Ovary (tissue), 10 donors: ENCODE measurements at places on chromosomes 16 and 17. TPM values are rescaled to one million over a fixed set of nuclear protein-coding genes. Genes with fewer than 3 reads are reported as not detected.

DNA sequence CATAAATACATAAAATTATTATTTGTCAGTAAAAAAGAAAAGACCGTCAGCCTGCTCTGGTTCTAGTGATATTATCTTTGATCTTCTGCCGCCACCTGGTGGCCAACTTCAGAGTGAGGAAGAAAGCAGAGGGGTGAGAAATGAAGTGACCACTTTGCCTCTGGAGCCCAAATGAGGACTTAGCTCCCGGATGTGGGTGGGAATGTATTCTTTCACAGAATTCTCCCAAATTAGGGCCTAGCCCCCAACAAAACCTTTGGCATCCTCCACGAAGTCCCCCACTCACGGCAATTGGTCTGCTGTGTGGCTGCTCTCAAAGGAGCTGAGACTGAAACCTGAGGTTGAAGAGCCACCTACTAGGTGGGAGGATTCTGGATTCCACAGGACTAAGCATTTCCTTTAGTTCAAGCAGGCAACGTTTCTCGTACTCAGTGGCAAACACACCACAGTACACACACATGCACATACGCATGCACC, 4.9 kb upstream of the ZNF267 start:
- H3K27me3 ChIP-seq, result no peaks in the 10 kb centered on the region
- DNase-seq, result peak; percentile 87
- H3K4me3 ChIP-seq, result no peak overlapping the region
- no peak overlapping the region for H3K27ac ChIP-seq

GRCh38 chr16:29745853-29746345, at the start of gene C16orf54:
C16orf54 (minus strand) TSS chr16:29745990; CDS start chr16:29744951, 1,039 bp downstream.
- no peak within 1 kb of the TSS for H3K27ac ChIP-seq
- DNase-seq, result no peak
- no peaks in the 10 kb centered on the region for H3K27me3 ChIP-seq
- no peaks in the 10 kb centered on the region for H3K4me1 ChIP-seq
- H3K4me3 ChIP-seq, result no peak within 1 kb of the TSS
- no peaks in the 10 kb centered on the region for H3K36me3 ChIP-seq

- H3K36me3 ChIP-seq, result no peaks in the 10 kb centered on the region
- no peak overlapping the region for H3K4me3 ChIP-seq
- no peak overlapping the region for H3K27ac ChIP-seq
- no peak for DNase-seq
Measured at GRCh38 chr16:48231727-48232492, 12.2 kb upstream of the LONP2 start.

DNA sequence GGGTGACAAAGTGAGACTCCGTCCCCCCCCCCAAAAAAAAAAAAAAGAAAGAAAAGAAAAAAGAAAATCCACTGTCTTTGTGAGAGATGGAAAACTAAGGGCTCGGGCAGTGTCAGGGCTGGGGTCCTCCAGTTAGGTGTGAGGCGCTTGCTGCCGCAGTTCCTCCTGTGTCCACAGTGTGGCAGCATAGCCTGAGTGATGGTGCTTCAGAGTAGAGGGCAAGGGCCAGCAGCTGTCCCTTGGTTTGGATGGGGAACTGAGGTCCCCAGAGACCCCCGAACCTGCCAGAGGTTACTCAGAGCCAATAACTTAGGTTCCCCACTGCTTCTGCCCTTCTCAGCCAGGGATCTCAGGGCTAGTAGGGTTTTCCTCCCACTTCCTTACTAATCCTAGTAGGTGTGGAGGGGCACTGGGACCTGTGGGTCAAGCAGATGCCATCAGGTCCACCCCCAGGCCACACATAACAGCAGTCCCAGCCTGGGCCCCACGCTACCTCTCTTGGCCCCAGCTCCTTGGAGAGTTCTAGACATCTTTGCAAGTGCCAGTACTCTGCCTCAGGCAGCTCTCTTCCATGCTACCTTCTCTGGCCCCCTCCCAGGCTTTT, 7.9 kb upstream of the LLGL1 start:
- no peaks in the 10 kb centered on the region for H3K4me1 ChIP-seq
- no peaks in the 10 kb centered on the region for H3K36me3 ChIP-seq

DNA sequence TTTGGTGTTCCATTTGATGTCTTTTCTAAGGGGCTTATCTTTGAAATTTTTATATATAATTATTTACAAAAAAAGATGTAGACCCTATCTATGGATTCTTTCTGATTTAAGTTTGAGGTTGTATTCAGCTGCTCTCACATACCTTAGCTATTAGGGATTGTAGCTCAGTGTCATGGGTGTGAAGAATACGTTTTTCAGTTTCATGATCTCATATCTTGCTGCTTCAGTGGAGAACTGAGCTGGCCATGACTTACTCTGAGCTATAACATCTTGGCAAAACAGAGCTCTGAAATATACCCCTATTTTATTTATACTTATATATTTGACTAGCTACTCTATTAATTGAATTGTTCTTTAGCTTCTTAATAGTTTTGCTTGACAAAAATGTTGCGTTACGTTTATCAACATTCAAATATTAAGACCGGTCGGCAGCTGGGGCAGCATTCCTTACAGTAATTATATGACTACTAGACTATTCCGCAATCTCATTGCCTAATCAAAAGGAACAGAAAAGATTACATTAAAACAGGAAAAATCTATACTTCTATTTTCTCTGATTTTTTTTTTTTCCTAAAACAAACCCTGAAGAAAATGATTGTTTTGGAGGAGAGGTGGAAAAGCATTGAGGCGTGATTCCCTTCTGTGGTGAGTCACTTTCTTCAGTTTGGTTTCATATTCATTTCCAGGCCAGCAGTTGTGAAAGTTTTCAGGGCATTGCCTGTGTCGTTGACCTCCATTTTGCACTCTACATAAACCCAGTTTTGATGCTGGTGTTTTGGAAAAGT, 24.1 kb upstream of the KRT24 start:
- no peak overlapping the region for H3K27ac ChIP-seq
- H3K4me3 ChIP-seq, result no peak overlapping the region
- H3K4me1 ChIP-seq, result no peaks in the 10 kb centered on the region
- H3K36me3 ChIP-seq, result no peaks in the 10 kb centered on the region
- no peaks in the 10 kb centered on the region for H3K27me3 ChIP-seq

GRCh38 chr16:1001096-1001495, 19.5 kb downstream of the SOX8 start:
- H3K4me1 ChIP-seq, result no peaks in the 10 kb centered on the region
- no peaks in the 10 kb centered on the region for H3K36me3 ChIP-seq
- no peaks in the 10 kb centered on the region for H3K27me3 ChIP-seq
- H3K27ac ChIP-seq, result no peak overlapping the region

DNA sequence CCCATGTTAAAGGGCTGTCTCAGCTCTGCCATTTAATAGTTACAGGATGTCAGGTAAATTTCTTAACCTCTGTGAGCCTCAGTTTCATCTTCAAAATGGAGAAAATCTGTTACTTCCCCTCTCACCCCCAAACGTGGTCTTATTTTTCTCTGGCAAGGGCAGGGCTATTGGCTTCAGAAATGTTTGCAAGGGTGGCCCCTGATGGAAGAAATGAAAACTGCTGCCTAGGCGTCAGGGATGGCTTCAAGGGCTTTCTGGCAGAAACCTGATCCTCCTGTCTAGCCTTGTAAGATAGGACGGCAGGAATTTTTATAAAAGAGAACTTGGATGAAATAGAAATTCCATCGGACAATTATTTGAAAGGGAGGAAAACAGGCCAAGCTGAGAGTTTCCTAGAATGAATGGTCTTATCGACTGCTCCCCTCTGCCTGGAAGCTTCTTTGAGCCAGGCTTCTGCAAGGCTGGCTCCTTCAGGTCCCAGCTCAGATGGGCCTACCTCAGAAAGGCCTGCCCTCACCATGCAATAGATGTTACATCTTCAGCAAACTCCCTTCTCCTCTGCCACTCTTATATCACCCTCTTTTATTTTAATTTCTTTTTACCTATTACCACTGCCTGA, 43.0 kb upstream of the TANGO6 start:
- no peak overlapping the region for H3K27ac ChIP-seq
- H3K36me3 ChIP-seq, result no peaks in the 10 kb centered on the region
- H3K4me1 ChIP-seq, result no peaks in the 10 kb centered on the region
- no peak overlapping the region for H3K4me3 ChIP-seq

DNA sequence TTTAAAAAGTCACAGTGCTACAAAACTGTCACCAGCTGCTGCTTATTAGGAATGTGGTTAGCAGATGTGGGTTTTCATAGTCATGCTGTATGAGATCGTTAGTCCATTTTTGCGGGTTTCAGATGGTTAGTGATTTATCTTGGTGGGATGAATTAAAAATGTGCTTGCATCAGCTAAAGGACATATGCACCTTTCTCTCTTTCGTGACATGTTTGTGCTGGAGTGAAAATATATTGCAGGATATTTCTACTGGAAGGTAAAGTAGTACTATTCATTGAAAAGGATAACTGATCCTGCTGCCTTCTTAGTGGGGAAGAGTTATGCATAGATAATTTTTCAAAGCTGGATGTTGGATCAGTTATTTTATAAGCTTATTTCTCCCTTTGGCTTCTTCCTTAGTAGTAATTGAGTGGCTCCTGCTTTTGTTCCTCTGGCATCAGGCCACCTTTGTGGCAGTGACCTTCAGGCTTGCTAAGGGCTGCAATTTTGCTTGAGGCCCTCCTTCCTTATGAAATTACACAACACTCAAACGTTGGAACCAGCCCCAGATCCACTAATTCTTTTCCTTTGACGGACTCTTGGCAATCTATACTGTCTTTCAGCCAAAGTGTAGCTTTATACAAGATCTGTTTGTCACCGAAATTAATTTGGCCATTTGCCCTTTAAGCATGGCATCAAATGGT, 7.5 kb upstream of the SNTB2 start:
- no peaks in the 10 kb centered on the region for H3K27me3 ChIP-seq
- no peak overlapping the region for H3K4me3 ChIP-seq
- DNase-seq, result peak; percentile 81

DNA sequence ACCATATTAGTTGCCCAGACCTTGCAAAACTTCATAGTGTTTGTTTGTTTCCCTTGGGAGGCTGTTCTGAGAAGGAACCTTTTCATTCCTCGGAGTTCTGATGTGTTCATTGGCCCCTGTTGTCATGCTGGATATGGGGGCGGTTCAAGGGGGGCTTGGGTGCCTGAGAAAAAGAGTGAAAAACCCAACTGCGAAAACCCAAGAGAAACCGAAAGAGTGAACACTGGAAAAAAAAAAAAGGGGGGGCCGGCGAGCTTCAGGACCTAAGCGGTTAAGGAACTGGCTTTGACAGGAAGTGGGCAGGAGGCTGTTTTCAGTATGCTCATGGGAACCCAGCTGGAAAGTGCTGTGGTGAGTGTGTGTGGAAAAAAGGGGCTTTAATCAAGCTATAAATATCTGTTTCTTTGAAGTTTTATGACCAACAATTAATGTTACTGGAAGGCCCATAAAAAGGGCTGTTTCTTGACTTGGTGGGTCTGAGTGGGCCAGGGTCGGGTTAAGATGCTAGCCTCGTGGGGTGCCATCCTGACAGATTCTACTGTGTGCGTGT, 510.7 kb downstream of the MAF start:
- H3K4me1 ChIP-seq, result no peaks in the 10 kb centered on the region
- H3K4me3 ChIP-seq, result no peak overlapping the region
- DNase-seq, result no peak

DNA sequence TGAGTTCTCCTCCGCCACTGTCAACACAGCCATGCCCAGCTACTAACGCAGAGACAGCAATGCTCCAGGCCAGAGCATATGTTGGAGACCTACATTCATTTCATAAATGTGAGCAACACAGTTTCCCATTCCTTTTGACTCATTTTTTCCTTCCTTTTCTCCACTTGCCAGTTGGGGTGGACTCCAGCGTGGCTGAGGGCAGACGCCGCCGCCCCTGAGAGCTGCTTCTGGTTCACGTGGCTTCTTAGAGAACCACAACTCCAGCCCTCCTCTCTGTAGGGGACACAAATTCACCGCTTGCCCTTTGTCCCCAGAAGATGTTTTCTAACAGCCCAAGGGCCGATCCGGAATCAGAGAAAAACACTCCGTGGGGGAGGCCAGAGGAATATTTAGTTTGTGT, 45.8 kb upstream of the ZCCHC14 start:
- peaks cover 8% of the 10 kb centered on the region for H3K4me1 ChIP-seq
- H3K36me3 ChIP-seq, result no peaks in the 10 kb centered on the region
- no peak overlapping the region for H3K27ac ChIP-seq
- no peaks in the 10 kb centered on the region for H3K27me3 ChIP-seq
- DNase-seq, result no peak

DNA sequence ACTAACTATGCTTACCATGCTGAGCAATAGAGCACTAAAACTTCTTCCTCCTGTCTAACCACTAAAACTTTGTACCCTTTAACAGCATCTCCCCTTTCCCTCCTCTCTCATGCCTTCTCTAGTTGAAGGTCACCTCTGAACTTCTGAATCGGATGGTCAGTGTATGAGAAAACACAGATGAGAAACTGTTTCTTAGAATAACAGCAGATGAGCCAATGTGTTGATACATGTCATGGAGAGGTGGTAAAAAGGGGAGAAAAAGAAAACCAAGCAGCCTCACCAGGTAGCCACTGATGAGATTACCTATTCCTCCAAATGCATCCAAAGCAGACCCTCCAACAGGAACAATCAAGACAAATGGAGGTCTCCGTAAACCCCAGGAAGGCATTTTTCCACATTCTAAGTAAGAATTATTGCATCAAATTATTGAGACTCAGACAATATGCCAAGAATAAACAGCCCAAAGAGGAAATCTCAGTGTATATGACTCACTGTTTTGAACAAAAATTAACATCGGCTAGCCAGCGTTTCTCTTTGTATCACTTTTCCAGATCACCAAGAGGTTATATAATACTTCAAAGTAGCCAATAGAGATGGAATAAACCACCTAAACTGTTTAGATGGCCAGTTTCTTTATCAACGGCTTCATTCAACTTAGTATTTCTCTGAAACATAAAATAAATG, 793.3 kb upstream of the SOX9 start:
- no peaks in the 10 kb centered on the region for H3K27me3 ChIP-seq
- no peaks in the 10 kb centered on the region for H3K4me1 ChIP-seq
- no peaks in the 10 kb centered on the region for H3K36me3 ChIP-seq
- no peak overlapping the region for H3K4me3 ChIP-seq
- no peak for DNase-seq

Gene MPV17L
- 9.4 TPM for total RNA-seq

Gene SAMD14
- 0.36 TPM for total RNA-seq

Gene NPTX1
- total RNA-seq, result 0.10 TPM

Gene RAPGEFL1
- 8.3 TPM for total RNA-seq
